Stimulated activated CD4-positive, alpha-beta T cell treated with anti-CD3 and anti-CD28 coated beads, TNF-alpha, amount 100 ng/mL, for 24 hours (primary cell): ENCODE measurements at places on chromosomes 5 and 9.

DNA sequence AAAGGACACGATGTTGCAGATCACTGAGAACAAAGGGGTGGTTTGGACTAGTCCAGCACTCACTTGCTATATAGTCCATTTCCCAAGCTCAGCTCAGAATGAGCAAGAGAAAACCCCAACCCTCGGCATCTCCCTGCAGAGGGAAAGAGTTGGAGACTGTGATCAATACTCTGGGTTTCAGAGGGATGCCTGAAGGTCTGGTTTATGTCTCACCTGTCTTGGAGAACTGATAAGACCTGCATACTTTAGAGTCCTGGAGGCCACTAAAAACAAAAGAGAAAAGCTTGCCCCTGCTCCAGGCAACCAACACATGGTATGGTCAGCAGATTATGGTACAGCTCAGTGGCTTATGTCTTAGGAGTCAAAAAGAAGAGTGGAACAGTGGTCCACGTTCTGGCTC lies 1006.9 kb downstream of the CDH9 start:
- no peak for DNase-seq

GRCh38 chr5:144130306-144130705 lies 40.2 kb downstream of the YIPF5 start:
- DNase-seq = no peak

- no peak for DNase-seq
Observed at GRCh38 chr9:98187926-98188325, 4.5 kb downstream of the CORO2A start.

GRCh38 chr9:9214066-9214465 lies 1398.7 kb downstream of the PTPRD start:
- no peak for DNase-seq

DNA sequence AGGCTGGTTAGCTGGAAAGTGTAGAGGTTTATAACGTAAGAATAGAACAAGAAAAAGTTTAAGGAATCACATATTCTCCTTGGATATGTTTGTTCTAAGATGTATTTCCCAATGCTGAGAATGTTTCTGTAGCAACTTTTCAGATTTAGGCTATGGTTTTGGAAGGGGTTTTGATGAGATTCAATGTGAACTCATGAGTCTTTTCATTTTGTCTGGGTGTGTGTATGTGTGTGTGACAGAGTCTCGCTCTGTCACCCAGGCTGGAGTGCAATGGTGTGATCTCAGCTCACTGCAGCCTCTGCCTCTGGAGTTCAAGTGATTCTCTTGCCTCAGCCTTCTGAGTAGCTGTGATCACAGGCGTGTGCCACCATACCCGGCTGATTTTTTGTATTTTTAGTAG lies 38.6 kb downstream of the RAI14 start:
- DNase-seq = no peak

- DNase-seq = no peak
Observed at GRCh38 chr9:5195463-5195862, 10.0 kb upstream of the INSL6 start.

DNA sequence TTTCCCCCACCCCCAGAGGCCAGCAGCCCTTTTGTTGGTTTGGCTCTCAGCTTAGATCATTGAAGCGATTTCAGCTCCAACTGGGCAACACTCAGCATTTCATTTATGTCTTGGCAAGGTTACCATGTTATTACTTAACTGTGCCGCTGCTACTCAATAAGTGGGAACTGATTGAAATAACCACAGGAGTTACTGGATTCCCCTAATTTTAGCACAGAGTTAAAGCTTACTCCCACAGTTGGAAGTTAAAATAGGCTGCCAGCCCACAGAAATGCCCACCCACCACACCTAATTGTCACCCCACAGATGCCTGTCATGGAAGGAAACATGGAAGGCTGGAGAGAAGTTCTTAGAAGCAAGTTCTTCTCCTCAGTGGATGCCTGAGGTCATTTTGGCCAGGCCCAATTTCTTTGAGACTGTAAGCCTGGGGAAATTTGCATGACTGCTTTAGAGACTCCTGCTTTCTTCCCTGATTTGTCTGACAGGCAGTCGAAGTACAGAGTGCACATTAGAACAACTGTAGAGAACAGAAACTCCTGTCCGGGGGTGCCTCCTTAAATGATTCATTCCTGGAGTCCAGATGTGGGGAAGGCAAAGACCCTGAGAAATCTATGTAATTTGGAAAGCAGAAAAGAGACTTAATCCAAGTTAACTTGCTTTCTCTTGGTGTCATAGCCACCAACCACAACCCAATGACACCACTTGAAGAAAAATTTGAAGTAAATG lies 370.0 kb downstream of the ZSWIM6 start:
- DNase-seq = no peak

- no peak for DNase-seq
Observed at GRCh38 chr5:53568871-53569270, 8.4 kb downstream of the NDUFS4 start.

DNA sequence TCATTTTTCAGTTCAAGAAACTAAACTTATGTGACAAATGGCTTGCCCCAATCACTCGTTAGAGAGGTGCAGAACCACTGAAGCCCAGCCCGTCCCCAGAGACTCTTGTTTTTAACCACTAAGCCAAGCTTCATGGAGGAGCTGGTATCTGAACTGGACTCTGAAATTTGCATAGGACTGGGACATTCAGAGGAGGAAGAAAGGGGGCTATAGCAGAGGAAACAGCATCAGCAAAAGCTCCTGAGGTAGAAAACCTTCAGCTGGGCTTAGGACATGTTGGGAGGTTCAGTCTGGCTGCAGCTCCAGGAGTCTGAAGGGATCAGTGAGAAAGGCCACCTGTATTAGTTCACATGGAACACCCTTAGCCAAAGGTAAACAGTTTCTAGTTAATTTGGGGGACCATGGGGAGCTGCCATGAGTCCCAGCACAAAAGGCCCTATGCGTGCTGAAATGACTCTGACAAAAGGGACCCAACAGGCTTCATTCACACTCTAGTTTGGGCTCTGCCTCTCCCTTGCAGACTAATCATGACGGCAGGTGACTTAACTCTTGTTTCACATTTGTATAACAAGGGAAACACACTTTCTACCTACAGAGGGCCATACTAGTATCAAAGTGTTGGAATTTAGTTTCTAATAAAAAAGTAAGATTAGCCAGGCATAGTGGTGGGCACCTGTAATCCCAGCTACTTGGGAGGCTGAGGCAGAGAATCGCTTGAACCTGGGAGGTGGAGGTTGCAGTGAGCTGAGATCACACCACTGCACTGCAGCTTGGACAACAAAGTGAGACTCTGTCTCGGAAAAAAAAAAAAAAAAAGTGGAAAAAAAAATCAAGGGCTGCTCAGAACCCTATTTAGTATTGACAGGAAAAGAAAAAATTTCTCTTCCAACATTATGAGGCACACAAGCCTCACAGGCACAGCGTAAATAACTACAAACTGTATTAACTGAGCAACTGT lies 10.2 kb downstream of the FBXO10 start:
- DNase-seq = no peak

DNA sequence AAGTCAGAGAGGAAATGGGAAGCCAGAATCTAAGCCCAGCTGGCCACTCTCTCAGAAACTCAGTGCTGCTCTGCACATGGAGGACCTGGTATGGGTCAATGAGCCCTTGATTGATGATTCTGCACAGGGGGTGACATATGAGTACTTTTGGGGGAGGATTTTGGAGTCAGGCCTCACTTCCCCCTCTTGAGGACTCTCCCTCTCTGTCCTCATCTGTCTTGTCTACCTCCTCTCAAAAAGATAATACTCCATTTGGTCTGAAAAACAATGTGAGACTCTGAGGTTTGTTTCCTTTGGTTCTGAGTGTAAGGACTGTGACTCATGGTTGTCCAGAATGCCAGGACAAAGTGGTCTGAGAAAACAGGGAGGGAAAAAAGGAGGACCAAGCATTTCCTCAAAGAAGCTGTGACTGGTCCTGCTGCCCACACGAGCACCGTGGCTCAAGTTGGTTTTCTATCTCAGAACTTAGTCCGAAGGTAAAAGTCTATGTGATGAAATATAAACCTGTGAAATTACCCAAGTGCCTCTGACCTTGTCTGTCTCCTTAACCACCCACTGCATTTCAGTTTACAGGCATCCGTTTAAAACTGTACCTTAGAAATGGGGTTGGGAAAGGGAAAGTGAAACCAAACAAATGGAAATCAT lies 11.1 kb downstream of the TTC39B start:
- no peak for DNase-seq

GRCh38 chr9:36966371-36967097 lies 67.5 kb downstream of the PAX5 start:
- no peak for DNase-seq

DNA sequence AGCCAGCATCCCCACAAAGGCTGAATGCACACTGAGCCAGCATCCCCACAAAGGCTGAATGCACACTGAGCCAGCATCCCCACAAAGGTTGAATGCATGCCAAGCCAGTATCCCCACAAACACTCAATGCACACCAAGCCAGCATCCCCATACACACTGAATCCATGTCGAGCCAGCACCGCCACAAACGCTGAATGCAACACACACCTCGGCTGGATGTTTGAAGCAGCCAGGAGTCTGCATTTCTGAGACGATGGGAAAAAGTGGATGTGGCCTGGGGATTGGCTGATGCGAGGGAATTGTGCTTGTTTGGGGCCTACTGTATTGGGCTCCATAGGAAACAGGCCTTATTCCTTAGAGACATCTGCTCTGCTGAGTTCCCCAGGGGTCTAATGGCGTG lies 30.9 kb upstream of the CEP72 start:
- no peak for DNase-seq

- DNase-seq = no peak
Observed at GRCh38 chr9:80326105-80326504, 754.3 kb downstream of the TLE4 start.

DNA sequence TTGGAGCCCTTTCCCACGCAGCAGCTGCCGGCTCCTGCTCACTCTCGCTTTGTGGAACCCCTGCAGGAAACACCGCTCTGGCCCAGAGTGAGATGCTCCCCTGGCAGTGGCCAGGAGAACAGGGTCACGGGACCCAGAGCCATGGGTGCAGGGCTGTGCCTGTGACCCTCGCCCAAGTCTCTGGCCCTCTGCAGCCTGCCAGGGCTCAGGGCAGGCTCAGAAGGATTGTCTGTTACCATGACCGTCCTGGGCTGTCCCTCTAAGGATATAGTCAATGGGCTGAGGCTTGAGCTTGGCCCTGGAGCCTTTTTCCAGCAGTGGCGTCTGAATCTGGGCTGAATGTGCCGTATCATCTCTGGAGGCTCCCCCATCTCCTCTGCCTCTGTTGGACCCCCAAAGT lies 28.7 kb upstream of the AIF1L start:
- no peak for DNase-seq

DNA sequence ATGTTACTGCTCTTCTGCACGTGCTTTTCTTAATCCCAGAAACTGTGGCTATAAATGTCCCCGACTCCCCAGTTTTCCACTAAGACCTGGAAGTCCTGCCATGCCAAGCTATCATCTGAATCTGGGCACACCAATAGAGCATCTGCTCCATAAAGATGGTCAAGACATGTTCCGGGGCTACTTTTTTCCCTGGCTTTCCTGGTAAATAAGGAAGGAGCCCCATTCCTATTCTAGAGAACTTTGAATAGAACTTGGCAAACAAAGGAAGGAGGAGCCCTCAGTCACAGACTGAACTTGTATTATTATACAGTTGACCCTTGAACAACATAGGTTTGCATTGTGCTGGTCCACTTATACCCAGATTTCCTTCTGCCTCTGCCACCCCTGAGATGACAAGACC lies 182.9 kb downstream of the CCDC192 start:
- no peak for DNase-seq

DNA sequence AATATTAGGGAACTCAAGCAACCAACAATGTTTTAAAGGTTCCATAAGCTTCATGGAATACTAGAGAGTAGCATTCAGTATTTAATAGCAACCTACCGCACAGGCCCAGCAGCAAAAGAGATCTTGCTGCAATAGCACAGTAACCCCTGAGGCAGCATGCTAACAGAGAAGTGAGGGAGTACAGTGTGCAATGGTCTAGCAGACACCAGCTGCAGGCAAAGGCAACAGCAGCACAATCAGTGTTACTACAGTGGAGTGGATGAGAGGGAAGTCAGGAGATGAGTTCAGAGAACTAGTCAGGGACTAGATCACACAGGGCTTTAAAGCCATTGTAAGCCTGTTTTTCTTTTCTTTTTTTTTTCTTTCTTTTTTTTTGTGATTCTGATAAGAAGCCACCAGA lies 2.8 kb downstream of the TICAM2 start:
- DNase-seq = no peak

GRCh38 chr5:145588113-145588512 lies 247.0 kb downstream of the PRELID2 start:
- DNase-seq = no peak

- DNase-seq = no peak
Observed at GRCh38 chr5:124661317-124662141, 84.9 kb downstream of the ZNF608 start.

DNA sequence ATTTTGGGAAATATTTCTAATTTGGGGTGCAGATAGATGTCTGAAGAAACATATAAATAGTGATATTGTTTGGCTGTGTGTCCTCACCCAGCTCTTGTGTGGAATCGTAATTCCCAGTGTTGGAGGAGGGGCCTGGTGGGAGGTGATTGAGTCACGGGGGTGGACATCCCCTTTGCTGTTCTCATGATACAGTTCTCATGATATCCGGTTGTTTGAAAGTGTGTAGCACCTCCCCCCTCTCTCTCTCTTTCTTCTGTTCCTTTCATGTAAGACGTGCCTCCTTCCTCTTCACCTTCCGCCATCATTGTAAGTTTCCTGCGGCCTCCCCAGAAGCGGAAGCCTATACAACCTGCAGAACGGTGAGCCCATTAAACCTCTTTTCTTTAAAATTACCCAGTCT lies 11.4 kb upstream of the ADAMTS16 start:
- no peak for DNase-seq

DNA sequence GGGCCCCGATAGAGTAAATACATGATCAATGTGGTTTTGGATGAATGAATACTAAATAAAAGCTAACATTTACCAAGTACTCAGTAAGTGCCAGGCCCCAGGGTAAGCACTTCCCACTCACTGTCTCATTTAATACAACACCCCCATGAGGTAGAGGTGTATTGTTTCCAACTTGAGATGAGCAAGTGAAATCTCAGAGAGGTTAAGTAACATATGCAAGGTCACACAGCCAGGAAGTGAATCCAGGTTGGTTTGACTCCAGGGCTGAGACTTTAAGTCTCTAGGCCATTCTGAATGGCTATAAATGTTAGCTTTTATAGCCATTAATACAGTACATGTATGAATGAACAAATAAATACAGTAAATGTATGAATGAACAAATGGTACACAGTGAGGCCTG lies 39.4 kb downstream of the LHX2 start:
- DNase-seq = no peak

DNA sequence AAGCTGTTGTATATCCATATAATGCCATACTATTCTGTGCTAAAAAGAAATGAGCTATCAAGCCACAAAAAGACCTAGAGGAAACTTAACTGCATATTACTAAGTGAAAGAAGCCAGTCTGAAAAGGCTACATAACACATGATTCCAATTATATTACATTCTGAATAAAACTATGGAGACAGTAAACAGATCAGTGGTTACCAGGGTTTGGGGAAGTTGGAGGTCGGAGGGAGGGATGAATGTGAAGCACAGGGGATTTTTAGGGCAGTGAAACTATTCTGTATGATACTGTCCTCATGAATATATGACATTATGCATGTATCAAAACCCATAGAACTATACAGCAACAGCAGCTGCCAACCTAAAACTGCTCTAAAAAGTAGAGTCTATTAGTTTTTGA lies 5.6 kb upstream of the RFK start:
- no peak for DNase-seq
